ENCODE measurements at places on chromosomes 5 and 9. TPM values are rescaled to one million over a fixed set of nuclear protein-coding genes. Genes with fewer than 3 reads are reported as not detected.

PRDM9 gene
- not detected for total RNA-seq

SLC35D2 gene
- total RNA-seq = 31.6 TPM

SLC23A1 gene
- total RNA-seq = 0.38 TPM

SEPTIN8 gene
- 105 TPM for total RNA-seq

MYOT gene
- not detected for total RNA-seq

OR1Q1 gene
- not detected for total RNA-seq

GGTA1 gene
- total RNA-seq = not detected

FGD3 gene
- total RNA-seq = under 0.01 TPM

SFXN1 gene
- total RNA-seq = 33.1 TPM

EFCAB9 gene
- total RNA-seq = not detected

OMD gene
- not detected for total RNA-seq

SMIM15 gene
- total RNA-seq = 56.9 TPM

SPARC gene
- total RNA-seq = 2,047 TPM

FBP1 gene
- not detected for total RNA-seq

CDC20B gene
- not detected for total RNA-seq

CDC25C gene
- total RNA-seq = 20.2 TPM

HMMR gene
- total RNA-seq = 39.9 TPM

TICAM2 gene
- 0.89 TPM for total RNA-seq

ARID3C gene
- 0.51 TPM for total RNA-seq

F12 gene
- total RNA-seq = 5.1 TPM

GPR151 gene
- total RNA-seq = not detected

PCDHB8 gene
- 0.25 TPM for total RNA-seq

LCN12 gene
- 1.6 TPM for total RNA-seq

FYB1 gene
- total RNA-seq = not detected

SOHLH1 gene
- total RNA-seq = not detected

HTR4 gene
- total RNA-seq = not detected

TRIM36 gene
- total RNA-seq = 0.76 TPM

GIN1 gene
- total RNA-seq = 2.3 TPM
